Frontal cortex (tissue), 4 donors: ENCODE measurements at places on chromosomes 7 and 10. TPM values are rescaled to one million over a fixed set of nuclear protein-coding genes. Genes with fewer than 3 reads are reported as not detected.

The H2BK1 gene
- not detected for total RNA-seq

DNA sequence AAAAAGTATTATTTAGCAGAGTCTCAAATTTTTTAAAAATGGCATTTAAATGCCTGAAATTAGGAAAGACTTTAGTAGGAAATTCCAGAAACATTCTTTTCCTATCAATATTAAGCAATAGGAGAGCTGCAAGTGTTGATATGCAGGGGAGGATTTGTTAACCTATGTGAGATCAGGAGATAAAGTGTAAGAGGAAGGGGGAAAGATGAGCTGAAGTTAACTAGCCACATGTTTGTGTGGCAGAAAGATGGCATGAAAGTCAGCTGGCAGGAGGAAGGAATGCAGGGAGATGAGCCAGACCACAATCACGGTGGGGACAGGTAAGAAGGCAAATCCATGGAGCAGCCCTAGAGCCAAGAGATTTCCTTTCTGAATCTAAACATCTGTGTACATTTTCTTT is 303.6 kb downstream of the MAGI2 start:
- DNase-seq, result no peak

GRCh38 chr7:36719083-36719632 is 5.1 kb downstream of the AOAH start:
- DNase-seq, result no peak

DNA sequence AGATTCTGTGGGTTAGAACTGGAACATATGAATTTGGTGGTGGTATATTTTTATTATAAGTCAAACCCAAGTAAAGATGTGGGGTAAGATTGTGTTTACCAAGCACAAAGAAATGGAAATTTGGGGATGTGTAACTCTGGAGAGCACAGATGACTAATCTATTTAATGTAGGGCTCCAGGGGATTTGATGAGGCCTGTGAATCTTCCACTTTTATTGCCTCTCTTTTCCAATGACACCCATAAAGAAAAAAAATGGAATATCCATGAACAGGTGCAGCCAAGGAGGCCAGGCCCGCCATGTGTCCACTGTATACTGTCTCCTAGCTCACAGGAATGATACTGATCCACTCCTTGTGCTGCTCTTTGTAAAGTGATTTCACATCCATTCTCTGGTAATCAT is 2.8 kb downstream of the SRGN start:
- no peak for DNase-seq
